ENCODE measurements at places on chromosomes 16 and 17.
A peak's percentile ranks its signal among the peaks of the same experiment; 100 is the strongest.

GRCh38 chr17:10458701-10459100, 10.7 kb downstream of the MYH4 start:
- DNase-seq = no peak

DNA sequence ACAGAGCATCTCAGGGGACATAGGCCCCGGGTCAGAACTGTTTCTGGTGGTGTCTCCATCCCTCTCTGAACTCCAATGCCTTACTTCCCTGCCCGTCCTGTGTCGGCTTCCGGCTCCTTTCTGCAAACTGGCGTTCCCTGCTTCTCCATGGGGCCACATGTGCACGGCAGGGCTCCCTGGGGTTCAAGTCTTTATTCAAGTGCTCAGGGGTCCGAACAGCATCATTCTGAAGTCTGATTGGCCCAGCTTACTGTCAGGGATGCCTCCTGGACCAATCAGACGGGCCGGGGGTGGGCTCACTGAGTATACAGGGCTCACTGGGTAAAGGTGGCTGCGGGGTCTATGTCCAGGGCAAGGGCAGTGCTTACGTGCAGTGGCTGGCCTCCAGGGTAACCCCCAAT, 17.1 kb downstream of the C16orf82 start:
- no peak for DNase-seq

DNA sequence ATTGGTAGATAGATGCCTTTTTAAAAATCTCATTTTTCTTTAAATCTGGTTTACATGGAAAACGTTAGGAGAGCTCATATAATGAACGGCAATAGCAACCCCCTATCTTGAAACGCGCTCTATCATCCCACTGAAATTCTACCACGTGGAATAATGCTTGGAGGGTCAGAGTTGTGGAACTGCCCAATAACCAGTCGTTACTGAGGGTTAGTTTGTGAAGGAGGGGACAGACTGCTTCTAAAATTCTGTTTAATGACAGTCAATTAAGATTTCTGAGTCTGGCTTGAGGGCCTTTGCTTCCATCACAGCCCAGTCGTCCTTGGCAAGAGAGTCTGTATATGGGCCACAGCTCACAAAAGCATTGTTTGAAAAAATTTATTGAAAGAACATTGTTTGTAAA, 482 bp downstream of the IRF8 start:
- no peak for DNase-seq

DNA sequence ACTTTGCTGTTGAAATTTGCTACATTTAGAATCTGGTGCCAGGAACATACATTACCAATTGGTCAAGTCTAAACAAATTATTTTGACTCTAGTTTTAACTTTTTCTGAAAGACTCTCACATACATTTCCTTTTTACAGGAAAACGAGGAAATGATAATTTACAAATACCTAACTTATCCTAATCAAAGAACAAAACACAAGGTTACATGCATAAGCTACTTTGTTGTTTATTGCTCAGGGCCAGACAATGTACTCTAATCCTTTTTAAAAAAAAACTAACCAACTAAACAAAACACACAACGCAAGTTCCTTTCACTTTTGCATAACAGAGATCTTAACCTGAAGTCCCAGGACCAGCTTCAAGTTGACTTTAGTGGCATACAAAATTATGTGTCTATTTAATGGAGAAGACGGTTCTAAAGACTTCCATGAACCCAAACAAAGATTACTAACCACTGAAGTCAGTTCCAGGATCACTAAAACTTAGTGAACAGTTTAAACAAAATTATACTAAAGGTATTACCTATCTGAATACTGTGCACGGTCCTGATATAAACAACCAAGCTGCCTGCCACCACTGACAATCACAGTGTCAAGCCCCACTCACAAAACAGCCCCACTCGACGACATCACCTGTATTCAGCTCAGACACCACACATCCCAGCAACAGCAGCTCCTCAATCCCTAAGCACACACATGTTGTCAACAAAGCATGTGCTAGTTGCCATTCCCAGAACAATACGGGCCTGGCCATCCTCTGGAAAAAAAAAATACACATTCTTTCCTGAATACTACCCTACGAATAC, 1.9 kb downstream of the ZNF652 start:
- DNase-seq = no peak

DNA sequence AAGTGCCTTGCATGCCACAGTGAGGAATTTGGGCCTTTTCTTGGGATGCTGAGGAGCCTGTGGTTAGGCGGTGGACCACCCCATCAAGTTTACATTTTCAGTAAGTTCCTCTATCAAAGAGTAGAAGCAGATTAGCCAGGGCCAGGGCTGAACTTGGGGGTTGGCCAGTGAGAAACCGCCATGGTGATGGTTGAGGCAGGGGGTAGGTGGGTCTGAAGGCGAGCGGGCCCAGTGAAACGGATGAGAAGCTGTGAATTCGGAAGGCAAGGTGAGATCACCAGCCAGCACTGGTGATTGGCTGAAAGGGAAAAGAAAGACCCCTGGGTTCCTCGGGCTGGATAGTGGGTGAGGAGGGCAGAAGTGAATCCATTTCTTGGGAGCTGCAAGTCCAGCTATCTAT, 311.4 kb downstream of the CBLN1 start:
- no peak for DNase-seq

GRCh38 chr17:69547947-69548346, 133.4 kb downstream of the MAP2K6 start:
- DNase-seq = no peak

GRCh38 chr17:22517716-22518115, 825.4 kb downstream of the KCNJ18 start:
- no peak for DNase-seq

- DNase-seq = no peak
Observed at GRCh38 chr16:83258366-83258928, 549.3 kb upstream of the HSBP1 start.

DNA sequence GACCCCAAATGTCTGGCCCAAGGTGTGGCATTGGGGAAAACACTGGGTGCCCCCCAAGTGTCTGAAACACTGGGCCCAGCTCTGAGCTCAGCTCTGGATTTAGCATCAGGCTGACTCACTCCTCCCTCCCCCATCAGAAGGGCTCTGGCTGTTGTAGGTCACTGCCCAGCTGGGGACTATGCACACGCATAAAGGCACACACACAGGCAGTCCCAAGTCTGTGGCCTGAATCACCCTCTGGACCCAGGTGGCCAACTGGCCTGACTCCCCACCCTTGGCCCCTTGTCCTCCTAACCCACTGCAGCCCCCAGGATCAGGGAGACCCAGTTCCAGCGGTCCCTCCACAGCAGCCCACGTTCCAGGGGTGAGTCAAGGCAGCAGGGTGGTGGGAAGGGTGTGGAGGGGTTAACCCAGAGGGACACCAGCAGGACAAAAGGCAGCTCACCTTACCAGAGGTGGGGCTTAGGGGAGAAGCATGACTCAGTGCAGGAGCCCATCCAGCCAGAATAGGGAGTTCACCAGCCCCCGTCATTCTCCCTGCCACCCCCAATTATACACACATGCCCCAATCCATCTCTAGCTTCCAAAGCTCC, 47.0 kb downstream of the MYO18A start:
- DNase-seq = no peak

DNA sequence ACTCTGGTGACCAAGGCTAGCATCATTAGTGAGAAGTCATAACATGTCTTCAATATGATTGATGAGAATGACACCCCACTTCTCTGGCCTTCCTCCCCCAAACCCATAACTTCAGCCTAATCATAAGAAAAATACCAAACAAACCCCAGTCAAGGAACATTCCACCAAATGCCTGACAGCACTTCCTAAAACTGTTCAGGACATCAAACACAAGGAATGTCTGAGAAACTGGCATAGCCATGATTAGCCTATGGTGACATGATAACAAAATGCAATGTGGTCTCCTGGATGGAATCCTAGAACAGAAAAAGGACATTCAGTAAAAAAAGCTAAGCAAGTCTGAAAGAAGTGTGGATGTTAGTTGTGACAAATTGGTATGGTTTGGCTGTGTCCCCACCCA, 24.7 kb upstream of the TBX4 start:
- no peak for DNase-seq

- no peak for DNase-seq
Observed at GRCh38 chr17:80453126-80453997, 23.0 kb downstream of the NPTX1 start.

- DNase-seq = no peak
Observed at GRCh38 chr17:51439395-51440229, 179.3 kb downstream of the UTP18 start.

GRCh38 chr17:80492343-80493136, 16.1 kb upstream of the NPTX1 start:
- no peak for DNase-seq

GRCh38 chr17:77210331-77210730, 69.6 kb downstream of the SEC14L1 start:
- no peak for DNase-seq

- no peak for DNase-seq
Observed at GRCh38 chr16:21023509-21024202, 123.1 kb downstream of the LYRM1 start.

DNA sequence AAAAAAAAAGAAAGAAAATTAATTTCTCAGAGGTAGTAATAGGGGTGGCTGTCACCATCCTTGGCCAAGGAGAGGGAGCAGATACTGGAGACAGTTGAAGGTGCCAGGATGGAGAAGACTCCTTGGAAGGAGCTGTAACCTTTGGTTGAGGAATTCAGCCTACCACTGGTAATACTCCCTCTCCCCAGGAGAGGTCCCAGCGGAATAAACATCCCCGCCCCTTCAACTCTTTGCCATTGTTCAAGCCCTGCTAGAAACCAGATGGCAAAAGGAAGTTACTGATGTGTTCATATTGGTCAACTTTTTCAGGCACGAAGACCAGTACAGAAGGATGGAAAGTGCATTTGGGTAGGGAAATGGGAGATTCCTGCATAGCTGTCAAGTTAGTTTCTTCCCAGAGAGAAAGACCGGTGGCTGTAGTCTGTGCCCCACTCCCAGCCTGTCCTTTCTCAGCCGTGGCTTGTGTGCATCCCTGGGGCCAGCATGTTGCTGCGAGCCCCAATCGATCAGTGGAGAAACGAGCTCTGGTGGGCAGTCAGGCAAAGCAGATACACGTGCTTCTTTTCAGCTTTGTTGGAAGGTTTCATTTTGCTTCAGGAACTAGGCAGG, 612.1 kb downstream of the MAF start:
- DNase-seq = no peak

- no peak for DNase-seq
Observed at GRCh38 chr17:62110923-62111484, 45.9 kb upstream of the MED13 start.

DNA sequence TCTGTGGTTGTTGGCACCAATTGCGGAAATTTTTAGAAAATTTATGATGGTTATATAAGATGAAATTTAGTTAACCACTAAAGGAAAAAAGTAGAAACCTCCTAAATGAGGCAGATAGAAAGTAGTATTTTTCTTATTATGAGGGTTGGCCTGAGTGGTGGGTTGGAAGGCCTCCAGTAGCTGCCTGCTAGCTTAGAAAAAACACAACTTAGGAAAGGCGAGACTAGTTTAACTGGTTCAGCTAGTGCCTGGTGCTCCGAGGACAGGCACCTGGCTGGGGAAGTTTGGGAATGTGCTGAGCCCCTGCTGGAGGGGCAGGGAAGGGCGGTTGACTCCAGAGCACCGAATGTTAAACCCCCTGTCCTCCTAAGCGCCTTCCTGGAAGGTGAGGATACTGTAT, 19.9 kb downstream of the LDHD start:
- DNase-seq = no peak

- DNase-seq = peak; percentile 61
Observed at GRCh38 chr17:63998050-63998720, at the start of gene PRR29. PRR29 (plus strand) TSS chr17:63998351; CDS start chr17:63998365, 14 bp downstream.

- DNase-seq = no peak
Observed at GRCh38 chr17:76176701-76177574, 35.9 kb upstream of the FOXJ1 start.

GRCh38 chr16:4640572-4641305, 16.1 kb downstream of the MGRN1 start:
- no peak for DNase-seq

- no peak for DNase-seq
Observed at GRCh38 chr16:59591480-59591879, 857.4 kb upstream of the GOT2 start.

- peak; percentile 31 for DNase-seq
Observed at GRCh38 chr17:67246653-67247415, 1.8 kb upstream of the HELZ start.

- no peak for DNase-seq
Observed at GRCh38 chr16:66976746-66977145, 11.6 kb upstream of the CES4A start.
